ENCODE measurements at places on chromosomes 6 and 20. TPM values are rescaled to one million over a fixed set of nuclear protein-coding genes. Genes with fewer than 3 reads are reported as not detected.

GSTA3 gene
- not detected for total RNA-seq

SLC35D3 gene
- total RNA-seq: not detected

TRIM31 gene
- total RNA-seq: not detected

GTSF1L gene
- not detected for total RNA-seq

PLAGL1 gene
- total RNA-seq: 22.4 TPM

SFTA2 gene
- not detected for total RNA-seq

RNF39 gene
- total RNA-seq: not detected

ADAM33 gene
- 3.5 TPM for total RNA-seq

SLC17A1 gene
- not detected for total RNA-seq

CRISP3 gene
- total RNA-seq: not detected

- DNase-seq: no peak
Measured at GRCh38 chr6:105793130-105793529, 293.0 kb upstream of the PRDM1 start.

DNA sequence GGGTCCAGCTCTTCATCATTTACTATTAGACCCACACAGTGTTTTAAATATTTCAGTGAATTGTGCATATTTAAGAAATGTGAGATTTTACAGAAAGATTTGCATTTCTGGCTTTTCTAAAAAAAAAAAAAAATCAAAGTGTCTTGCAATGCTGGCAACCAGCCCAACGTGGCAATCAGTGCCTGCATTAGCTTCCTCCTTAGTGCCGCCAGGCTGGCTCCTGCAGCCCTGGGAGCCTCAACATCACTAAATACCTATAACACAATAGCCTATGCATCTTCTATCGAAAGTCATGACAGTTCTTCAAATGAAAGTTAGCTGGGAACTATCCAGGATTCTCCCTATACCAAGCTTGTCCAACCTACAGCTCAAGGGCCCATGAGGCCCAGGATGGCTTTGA is 9.4 kb upstream of the CD93 start:
- DNase-seq: no peak

DNA sequence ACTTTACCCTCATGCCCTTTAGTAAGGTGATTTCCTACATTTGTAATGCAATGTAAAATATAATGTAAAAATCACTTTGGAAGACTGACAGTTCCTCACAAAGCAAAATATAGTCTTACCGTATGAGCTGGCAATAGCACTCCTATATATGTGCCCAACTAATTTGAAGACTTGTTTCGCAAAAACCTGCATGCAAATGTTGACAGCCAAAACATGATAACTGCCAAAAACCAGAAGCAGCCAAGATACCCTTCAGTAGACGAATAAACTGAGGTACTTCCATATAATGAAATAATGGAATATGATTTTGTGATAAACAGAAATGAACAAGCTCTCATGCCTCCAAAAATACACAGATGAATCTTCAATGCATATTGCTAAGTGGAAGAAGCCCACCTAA is 13.6 kb downstream of the AURKA start:
- DNase-seq: no peak

DNA sequence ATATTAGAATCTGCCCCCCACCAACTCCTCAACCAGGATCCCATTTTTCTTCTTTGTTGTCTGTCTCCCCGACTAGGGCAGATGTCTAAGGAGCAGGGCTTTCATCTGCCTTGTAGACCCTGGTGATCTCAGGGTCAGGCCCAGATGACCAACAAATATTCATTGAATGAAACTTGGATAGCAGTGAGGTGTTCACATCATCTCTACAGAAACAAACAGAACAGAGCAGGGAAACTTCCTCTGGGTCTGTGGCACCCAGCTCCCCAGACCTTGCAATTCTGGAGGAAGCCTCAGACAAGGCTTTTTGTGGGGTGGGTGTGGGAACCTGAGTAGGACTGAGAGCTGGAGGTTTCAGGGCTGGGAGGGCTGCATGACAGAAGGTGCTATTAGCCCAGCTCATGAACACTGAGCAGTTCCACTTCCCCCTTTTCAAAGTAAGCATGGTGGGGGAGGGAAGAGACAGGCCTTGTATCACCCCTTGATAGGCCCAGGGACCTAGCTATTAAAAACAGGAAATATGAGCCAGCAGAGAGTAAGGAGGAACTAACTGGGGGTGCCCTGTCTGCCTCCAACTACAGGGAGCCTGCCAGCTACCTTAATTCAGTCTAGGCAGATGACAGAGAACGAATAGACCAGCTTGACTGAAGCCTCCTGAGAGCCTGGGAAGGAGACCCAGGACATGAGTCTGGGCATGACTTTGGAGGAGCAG is 37.3 kb upstream of the TOP1 start:
- DNase-seq: no peak

- no peak for DNase-seq
Measured at GRCh38 chr20:39812116-39812515, 850.0 kb downstream of the DHX35 start.

- DNase-seq: no peak
Measured at GRCh38 chr6:160534050-160534696, 129.9 kb downstream of the LPA start.

DNA sequence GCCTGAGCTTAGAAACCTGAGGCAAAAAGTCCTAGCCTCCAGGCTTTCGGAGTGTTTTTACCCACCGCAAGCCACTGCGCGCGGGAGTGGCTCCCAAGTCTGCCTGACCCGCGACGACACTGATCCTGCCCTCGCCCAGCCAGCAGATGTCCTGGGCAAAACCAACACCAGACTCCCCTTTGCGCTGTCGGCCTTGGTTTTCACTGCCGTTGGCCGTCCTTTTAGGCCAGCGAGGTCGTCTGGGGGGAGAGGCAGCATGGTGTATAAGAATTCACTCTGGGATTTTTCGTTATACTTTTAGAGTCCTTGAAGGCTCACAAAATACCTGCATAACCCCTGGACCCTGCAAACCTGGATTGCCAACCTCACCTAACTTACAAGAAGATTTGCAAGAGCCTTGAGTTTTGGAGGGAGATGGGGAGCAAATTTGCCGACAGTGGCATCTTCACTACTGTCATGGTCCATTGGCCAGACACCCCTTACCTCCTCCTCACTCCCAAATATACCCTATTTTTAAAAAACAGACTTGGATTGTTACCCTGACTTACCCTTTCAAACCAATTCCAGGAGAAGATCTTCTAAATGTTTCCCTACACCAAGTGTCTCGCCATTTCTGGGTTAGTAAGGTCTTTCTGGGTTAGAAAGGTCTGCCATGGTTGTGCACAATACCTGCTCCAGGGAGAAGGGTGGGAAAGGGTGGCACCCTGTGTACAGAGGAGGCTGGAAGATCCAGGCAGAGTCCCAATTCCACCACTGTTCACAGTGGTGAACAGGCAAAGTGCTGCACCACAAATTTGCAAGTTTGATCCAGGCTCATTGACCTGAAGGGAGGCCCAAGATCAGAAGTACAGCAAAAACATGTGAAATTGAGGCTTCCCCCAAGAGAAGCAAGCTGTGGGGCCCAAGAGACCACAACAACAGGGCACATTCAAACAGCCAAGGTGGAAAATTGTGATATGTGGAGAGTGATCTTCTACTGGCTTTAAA is 4.4 kb downstream of the FOXA2 start:
- DNase-seq: peak; percentile 65

- DNase-seq: peak; percentile 55
Measured at GRCh38 chr6:170205534-170206316, 85.2 kb downstream of the DLL1 start.

GRCh38 chr20:45036044-45036755 is 64.7 kb downstream of the KCNS1 start:
- no peak for DNase-seq

DNA sequence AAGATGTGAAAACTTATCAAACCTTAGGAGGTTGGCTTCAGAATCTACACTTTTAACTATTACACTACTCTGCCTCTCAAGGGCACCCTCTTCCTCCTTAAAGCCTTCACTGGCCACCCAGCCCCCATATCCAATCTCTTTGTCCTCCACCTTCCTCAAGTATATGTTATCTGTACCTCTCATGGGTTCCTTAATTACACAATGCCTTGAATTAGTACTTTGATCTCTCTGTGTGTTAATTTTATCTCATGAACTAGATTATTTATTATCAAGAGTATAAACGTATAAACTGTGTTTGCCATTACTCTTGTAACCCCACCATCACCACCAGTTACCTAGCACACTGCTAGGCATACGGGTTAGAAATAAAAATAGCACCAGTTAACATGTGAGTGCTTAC is 83.3 kb downstream of the NCR2 start:
- no peak for DNase-seq

- peak; percentile 26 for DNase-seq
Measured at GRCh38 chr6:81172056-81172740, 580.3 kb downstream of the TENT5A start.

GRCh38 chr20:13286607-13287006 is 65.5 kb downstream of the ISM1 start:
- no peak for DNase-seq

GRCh38 chr6:106064142-106064541 is 22.0 kb upstream of the PRDM1 start:
- no peak for DNase-seq

DNA sequence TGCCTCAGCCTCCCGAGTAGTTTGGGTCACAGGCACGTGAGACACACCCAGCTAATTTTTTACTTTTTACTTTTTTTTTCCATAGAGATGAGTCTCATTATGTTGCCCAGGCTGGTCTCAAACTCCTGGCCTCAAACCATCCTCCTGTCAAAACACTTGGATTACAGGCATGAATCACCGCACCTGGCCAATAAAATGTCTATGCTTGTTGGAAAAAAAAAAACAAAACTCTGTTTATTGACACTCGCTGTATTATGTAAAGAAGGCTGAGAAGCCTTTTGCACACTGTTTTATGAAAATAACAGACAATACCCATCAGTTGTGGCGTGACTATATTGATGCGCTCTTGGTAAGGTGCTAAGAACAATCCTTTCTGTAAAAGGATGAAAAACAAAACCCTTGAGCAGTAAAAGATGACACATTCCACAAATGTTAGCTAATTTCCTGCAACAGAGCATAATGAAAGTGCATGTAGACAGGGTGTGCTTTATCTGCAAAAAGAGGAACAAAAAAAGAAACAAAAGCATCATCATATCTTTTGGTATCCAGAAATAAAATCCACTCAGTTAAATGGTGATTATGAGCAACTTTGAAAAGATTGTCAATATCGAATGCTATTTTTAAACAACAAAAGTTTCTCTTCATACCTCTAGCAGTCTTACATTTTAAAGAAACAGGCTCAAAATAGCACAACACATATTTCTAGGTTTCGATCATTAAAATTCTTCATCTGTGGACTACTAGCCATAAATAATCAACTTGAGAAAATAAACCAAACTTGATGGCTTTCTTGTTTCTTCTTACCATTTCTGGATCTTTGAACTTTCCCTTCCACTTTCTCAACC is 108.3 kb upstream of the PHACTR1 start:
- DNase-seq: no peak

GRCh38 chr6:90087106-90087833 is 193.0 kb downstream of the GJA10 start:
- peak; percentile 18 for DNase-seq

GRCh38 chr20:31708736-31709534 is 13.7 kb downstream of the BCL2L1 start:
- DNase-seq: no peak

DNA sequence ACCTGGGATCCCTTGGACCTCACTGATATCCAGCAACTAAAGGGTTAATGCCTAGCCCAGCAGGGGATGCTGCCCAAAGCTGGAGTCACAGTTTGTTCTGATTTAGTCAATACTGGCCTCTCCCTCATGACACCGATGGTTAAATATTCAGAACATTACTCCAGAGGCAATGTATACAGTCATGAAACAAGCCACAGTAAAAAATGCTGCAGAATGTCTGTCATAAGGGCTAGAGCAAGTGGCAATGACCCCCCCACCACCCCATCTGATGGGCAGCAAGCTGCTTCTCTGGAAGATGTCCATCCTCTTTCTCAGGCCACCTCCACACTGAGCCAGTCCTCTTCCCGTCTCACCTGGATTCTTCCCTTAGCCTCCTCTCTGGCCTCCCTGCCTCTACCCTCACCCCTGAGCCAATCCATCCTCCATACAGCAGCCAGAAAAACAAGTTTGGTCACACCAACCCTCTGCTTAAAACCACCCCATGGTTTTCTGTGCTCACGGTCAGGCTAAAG is 99.0 kb upstream of the KCNG1 start:
- peak; percentile 90 for DNase-seq

- DNase-seq: no peak
Measured at GRCh38 chr6:17151888-17152287, 50.0 kb downstream of the STMND1 start.

GRCh38 chr6:3319610-3320200 is 61.0 kb downstream of the PSMG4 start:
- no peak for DNase-seq

DNA sequence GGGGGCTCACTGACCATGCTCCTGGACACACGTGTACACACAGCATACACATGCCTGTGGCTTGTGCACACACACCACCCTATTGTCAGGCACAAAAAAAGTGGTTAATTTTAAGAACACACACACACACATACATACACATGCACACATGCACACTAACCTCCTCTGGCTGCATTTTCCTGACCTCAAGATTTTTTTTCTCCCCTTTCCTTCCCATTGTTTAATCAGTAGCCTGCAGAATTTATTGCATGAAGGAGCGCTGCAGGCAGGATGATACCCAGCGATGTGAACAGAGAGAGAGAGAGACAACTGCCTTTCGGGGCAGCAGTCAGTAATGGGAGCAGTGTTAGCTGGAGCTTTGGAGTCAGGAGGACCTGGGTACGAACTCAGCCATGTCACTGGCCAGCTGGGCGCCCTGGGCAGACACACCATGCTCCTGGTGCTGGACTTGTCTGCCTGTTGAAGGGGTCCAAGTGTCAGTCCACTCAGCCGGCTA is 990 bp upstream of the TRAF3IP2 start:
- no peak for DNase-seq

- DNase-seq: no peak
Measured at GRCh38 chr6:112786801-112787200, 439.7 kb downstream of the RFPL4B start.

DNA sequence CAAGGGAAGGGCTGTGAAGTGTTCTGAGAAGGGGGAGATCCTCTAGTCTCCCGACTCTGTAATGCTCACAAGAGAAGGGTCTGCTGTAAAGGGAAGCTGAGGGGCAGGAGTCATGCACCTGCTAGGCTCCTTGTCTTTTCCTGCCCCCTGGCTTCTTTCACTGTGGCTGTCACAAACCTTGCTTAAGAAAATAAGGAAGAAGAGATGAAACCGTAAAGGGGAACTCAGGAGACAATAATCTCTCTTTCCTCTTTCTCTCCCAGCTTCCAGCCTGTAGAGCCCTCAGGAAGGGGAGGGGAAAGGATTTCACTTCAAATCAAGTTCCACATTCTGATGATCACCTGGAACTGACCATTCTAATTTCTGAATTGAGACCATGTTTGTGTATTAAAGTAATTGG is 26.3 kb downstream of the SLC13A3 start:
- no peak for DNase-seq
